Stimulated activated CD8-positive, alpha-beta memory T cell treated with anti-CD3 and anti-CD28 coated beads, Interleukin-7, amount 100 ng/mL, for 48 hours (primary cell): ENCODE measurements at places on chromosomes 1 and 21.

DNA sequence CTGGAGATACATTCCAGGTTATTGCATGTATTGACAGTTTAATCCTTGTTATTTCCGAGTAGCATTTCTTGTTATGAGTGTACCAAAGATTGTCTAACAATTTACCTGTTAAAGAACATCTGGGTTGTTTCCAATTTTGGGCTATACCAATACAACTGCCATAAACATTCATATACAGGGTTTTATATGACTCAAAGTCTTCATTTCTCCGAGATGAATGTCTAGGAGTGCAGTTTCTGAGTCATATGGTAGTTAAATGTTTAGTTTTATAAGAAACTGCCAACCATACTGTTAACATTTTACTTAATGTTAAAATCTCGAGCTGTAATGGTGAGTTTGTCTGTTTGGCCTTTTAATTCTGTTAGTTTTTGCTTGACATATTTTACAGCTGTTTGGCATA, 10.0 kb downstream of the RAB4A start:
- DNase-seq, result no peak

GRCh38 chr1:105632342-105633196, 1423.9 kb upstream of the PRMT6 start:
- DNase-seq, result no peak

DNA sequence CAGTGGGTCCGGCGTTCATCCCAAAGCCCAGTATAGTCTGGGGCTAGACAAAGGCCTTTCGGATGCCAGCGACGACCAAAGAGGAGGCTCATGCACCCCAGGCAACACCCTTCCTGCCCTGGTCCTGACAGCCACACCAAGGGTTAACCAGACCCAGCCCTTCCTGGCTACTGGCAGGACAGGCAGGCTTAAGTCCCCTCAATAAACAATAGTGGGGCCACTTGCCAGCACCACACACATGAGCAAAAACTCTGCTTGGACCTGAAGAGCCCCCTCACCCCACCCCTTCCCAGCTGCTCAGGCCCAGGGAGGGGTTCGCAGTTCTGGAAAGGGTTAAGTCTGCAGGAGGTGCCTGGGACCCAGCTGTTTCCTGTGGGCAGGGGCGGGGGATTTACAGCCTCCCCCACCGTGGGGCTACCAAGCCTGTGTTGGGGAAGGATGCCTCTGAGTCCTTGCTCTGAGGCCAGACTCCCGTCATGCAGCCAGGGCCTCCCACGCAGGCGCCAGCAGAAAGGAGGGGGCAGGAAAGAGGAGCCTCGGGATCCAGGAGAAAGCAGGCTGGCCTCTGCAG, 18.2 kb downstream of the PHLDA3 start:
- DNase-seq, result no peak

DNA sequence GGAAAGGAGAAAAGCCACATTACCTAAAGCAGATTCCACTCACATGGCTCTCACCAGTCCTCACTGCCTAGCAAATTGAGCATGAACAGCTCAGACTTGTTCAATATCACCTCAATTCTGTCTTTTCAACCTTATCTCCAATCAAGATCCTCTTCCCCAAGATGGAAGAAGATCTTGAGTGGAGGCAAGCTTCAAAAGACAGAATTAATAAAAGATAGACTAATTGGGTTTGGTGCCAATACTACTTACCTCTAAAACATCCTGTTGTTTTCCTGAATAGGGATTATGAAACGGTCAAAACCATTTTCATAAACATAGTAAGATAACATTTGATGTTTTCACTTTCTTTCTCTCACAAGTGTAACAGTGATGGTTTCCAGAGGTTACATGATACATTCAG, 349.2 kb upstream of the PLD5 start:
- no peak for DNase-seq

DNA sequence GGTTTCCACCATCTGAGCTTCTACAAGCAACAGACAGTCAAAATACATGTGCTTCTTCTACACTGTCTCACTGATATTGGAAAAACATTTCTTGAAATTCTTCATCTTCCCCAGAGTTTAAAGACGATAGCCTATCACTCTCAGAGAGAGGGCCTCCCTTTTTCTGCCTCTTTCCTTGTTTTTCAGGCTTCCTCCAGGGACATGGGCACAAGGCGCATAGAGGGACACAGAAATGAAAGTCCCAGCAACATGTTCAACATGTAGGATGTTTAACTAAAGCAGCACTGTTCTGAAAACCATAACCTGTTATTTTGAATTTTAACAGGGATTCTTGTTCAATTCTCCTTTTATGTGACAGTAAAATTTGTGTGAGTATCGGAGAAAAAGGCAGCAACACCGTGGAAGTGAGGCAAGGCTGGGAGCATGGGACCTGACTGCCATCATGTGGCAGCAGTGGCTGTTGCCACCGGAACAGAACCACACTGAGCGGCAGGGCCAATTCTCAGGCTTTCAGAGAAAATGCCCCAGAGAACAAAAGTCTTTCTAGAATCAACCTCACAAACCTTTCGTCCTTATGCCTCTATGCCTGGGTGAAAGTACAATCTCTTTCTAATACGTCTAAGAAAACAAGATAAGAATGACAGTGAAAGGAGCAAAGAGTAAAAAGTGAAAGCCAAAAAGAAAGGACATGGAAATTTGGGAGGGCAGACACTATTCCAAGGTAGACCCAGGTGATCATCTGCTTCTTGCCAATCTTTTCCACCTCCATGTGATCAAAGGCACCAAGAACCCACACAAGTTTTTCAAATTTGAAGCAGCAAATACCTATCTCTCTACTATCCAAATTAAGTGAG, 54.5 kb downstream of the PCNX2 start:
- peak; percentile 2 for DNase-seq

- peak; percentile 51 for DNase-seq
These were observed 746 bp downstream of the MACF1 start for GRCh38 chr1:39205102-39205780.

DNA sequence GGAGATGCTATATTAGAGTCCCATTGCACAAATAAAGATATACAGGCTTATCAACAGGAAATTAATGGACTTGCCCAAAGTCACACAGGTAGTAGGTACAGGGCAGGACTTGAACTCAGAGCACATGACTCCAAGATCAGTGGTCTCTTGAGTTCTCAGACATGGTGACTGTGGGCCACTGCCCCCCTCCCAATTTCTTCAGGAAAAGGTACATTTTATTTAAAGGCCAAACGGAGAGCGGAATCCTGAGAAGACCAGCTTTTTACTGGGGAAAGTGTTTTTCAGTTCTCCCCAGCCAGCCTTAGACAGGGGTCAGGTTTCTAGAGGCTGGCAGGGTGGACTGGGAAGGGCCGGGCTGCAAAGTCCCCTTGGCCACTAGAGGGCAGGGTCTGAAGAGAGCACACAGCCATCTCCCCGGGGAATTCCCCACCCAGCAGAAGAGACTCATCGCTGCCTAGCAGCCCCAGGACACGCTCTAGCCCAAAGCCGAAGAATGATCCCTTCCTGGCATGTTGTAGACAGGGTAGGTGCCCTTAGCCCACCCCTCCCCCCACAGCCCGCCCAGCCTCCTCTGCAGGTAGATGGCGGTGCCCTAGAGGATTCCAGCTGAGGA, 29.7 kb downstream of the ACP6 start:
- peak; percentile 52 for DNase-seq

- DNase-seq, result no peak
These were observed 195.8 kb downstream of the TPR start for GRCh38 chr1:186179231-186179630.

DNA sequence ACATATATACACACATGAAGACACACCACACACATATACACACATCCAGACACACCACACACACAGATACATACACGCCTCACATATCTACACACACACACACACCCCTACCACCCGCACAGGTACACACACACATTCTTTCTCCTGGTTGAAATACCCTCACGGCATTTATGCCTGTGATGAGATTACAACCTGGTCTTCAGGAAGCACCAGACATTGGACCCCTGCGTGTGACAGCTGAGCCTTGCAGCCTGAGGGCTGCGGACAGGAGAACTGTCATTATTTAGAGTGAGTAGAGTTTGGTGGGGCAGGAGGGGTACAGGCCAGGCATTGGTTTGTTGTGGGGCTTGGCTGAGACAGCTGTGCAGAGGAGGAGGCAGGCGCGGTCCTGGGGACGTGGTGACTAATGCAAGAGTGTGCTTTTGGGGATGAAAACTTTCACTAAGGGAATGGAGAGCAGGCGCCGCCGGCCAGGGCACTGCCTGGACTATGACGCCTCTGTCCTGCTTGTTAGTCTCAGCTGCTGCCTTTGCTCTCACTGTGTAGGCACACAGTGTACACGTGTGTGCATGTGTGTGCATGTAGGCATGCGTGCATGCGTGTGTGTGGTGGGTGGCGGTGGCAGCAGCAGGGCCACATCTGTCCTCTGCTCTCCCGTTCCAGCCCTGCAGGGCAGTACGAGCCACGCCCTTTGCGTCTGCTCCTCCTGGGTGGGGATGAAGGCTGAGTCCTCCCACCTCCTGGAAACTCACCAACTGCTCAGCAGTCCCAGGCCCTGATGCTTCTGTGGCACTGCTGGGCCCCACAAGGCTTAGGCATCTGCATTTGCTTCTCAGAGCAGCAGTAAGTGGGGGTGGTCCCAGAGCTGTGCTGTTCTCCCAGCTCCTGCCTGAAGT, 57.6 kb downstream of the SPSB1 start:
- no peak for DNase-seq

DNA sequence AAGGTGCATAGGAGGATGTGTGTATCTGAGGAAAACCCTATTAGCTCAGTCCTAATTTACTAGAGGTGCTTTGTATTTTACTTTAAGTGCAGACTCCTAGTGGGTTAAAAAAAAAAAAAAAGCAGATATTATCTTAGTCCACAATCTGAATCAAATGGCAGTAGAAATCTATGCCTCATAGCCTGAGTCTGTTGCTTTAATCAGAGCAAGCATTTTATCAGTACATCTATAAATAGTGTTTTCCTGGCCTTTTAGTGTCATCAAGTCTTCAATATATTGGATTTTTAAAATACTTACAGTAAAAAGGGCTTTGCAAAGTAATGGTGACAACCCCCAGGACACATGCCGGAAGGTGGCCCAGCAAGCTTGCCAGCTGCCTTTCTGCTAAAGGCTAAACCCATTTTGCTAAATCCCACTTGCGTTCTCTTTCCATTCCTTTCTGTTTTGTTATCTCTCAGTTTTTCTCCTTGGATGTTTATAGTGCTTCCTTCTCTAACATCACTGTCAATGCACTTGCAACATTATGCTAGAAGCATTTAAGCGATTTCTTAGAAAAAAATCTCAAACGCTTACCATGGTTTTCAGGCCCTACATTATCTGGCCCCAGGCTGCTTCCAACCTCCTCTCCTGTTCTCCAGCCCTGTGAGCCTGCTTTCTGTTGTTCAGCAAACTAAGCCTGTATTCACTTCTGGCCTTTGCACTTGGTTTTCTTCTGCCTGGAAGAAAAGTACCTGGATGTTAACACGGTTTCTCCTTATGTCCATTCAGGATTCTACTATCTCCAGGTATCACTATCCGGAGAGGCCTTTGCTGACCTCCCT, 206.3 kb downstream of the PDE4B start:
- DNase-seq, result no peak
